ENCODE measurements at places on chromosomes 4 and X.

- no peak for DNase-seq
Measured at GRCh38 chrX:103441878-103442535, 65.7 kb downstream of the BEX3 start.

DNA sequence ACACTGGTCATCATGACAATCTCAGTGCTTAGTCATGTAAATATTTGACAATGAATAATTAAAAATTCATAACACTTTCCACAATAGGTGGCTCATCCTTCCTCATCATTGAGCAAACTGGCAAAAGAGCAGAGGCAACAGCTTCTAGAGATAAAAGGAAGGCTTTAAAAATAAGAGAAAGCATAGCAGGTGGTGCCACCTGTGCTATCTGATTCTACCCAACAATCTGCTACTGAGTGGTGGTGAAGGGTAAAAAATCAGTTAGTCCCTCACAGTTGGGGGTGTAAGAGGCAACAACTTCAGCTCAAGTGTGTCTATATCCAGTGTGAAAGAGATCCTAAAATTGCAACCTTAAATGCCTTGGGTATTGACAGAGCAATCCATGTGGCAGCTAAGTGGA, 280.1 kb upstream of the PPARGC1A start:
- DNase-seq = no peak

- DNase-seq = no peak
Measured at GRCh38 chr4:132866616-132867015, 282.5 kb upstream of the PCDH10 start.

GRCh38 chr4:3466691-3467600, 3.8 kb downstream of the DOK7 start:
- DNase-seq = no peak

DNA sequence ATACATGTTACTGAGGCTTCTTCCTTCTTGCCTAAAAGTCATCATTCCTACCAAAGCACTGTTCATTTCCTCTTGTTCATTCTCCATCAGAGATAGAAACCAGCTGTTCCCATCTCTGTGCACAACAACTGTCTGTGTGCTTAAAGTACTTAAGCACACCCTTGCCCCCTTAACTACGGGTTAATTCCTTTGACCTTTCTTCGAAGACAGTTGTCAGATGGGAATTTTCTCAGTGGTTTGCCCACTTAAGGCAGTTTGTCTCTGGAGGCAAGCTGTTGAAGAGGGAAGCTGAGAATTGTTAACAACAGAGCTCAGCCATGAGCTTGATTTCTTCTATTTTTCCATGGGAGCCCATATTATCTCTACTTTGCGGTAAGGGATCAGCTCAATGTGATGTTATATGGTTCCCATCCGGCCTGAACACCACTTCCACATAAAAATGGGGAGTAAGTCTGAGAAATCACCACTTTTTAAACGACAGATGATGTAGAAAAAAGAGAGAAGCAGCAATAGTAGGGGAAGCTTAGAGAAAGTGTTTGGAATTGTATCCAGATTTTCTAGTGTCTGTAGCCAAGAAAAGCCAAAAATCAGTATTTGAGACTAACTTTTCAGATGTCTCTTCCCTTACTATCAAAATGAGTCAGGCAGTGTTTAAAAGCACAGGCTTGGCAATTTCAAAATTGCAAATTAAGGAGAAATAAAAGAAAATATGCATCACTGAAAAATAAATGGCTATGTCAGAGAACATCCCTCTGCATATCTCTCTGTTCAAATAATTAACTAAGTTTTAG, 194.4 kb downstream of the SLIT2 start:
- no peak for DNase-seq

DNA sequence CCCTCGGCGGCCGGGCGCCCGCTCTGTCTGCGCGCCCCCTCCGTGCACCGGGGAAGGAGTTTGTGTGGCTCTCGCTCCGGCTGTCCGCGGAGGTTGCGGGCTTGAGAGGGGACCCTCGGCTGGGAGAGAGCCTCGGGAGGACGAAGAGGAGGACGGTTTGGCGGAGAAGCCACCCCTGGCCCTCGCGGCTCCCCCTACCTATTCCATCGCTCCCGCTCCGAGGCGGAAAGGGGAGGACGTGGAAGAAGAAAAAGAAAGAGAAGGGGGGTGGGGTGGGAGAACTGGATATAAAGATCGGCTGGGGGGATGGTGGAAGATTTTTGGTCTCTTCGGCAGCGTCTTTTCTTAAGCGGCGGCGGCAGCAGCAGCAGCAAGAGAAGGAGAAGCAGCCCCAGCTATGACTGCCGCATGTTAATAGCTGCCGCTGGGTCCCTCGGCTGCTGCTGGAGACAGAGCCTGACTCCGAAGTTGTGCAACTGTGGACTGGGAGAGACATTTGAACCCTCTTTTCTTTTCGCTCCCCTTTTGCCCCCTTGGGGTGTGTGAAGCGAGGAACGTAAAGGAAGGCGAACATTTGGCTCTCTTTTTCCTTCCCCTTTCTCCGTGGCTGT, 895 bp downstream of the ADGRL3 start:
- DNase-seq = no peak

- no peak for DNase-seq
Measured at GRCh38 chrX:40008791-40009461, 88.8 kb downstream of the BCOR start.

DNA sequence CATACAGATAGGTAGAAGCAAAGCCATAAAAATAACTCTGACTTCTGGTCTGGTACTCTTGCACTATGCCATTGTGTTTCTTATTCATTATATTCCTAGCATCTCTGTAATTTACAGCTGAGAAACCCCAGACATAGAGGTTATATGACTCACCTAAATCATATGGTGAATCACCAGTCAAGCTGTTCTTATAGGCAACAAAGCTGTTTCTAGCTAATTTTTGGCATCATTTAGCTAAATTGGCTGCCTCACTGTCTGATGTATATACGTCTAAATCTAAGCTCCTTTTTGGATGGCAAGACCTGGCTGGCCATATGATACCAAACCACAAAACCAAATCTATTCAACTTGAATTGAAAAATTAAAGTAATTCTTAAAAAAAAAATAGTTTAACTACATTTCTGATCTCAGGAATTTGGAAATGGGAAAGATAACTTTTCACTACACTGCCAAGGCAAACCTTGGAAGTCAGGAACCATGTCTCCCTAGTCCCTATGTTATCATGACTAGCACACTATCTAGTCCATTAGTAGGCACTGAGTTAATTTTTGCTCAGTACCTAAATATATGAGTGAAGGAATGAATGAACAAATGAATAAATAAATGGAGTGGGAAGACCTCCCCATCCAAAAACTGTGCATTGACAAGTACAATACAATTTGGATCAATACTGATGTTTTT, 41.3 kb upstream of the STAG2 start:
- peak; percentile 58 for DNase-seq

GRCh38 chr4:4766564-4766963, 92.9 kb upstream of the MSX1 start:
- DNase-seq = no peak

DNA sequence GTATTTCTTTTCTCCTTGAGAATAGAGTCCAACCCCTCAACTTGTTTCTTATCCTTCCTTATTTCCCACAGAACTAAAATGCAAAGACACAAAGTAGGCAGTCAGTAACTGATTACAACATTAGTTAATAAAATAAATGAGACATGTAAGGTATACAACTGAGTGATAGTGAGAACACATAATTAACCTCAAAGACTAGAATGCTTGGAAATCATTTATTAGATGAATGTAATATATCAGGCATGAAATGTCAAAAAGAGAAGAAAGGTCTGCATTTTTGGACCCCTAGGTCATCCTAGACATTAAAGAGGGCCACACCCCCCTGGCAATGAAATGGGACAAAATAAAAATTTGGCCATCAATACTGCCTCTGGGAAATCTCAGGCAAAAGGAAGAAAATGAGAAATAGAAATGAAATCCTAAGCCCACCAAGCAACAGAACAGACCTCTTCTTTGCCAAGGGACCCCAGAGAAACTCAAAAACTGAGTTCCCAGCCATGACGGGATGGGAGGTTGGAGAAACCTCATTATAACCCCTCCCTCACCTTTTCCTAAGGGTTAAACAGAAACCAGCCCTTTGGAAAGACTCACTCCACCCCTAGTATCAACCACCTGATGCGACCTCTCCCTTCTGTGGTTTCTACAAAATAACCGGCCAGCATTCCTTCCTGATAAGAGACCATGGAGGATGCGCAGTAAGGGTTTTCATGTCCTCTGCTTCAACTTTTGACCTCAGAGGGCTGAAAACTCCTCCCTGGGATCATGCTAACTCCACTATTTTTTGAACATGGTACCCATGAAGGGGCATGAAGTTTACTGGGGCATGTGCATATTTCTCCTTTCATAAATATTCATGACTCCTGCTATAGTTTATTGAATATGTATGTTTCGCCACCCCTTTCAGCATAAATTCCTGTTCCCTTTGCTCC, 90.0 kb upstream of the EXOC1L start:
- no peak for DNase-seq

DNA sequence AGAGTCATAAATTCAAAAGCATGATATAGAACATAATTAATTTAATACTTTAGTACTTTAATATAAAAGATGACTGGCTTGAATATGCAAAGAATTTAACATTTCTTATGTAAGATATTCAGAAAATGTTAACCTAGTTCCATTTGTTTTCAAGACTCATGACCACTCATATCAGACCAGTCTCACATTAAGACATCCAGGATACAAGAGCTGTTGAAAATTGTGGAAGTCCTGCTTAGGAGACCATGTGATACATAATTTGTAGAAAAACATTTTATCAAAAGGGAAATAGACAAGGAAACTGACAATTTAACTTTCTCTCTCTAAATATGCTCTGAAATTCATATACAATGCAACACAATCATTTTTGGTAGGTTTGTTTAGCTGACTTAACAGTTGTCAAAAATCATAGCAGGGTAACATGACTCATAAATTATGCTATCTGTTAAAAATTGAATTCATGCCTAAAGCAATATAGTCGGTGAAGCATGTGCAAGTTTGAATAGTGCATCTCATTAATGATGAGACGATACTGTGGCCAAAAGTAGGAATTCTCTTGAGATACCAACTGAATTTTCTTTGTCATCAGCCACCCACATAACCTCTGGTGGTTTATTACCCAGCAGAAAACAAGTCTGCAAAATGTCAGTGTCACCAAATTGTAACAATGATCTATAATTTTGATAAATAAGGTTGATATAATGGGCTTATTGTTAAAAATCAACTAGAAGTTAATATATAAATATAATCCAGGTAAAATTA, 211.4 kb downstream of the GASK1B start:
- no peak for DNase-seq

All from HFFc6 (cell line).